Putamen (tissue), 1 donor: ENCODE measurements at places on chromosomes 12 and 14.

GRCh38 chr14:33499687-33500086 lies 451.2 kb downstream of the EGLN3 start:
- no peak for DNase-seq

DNA sequence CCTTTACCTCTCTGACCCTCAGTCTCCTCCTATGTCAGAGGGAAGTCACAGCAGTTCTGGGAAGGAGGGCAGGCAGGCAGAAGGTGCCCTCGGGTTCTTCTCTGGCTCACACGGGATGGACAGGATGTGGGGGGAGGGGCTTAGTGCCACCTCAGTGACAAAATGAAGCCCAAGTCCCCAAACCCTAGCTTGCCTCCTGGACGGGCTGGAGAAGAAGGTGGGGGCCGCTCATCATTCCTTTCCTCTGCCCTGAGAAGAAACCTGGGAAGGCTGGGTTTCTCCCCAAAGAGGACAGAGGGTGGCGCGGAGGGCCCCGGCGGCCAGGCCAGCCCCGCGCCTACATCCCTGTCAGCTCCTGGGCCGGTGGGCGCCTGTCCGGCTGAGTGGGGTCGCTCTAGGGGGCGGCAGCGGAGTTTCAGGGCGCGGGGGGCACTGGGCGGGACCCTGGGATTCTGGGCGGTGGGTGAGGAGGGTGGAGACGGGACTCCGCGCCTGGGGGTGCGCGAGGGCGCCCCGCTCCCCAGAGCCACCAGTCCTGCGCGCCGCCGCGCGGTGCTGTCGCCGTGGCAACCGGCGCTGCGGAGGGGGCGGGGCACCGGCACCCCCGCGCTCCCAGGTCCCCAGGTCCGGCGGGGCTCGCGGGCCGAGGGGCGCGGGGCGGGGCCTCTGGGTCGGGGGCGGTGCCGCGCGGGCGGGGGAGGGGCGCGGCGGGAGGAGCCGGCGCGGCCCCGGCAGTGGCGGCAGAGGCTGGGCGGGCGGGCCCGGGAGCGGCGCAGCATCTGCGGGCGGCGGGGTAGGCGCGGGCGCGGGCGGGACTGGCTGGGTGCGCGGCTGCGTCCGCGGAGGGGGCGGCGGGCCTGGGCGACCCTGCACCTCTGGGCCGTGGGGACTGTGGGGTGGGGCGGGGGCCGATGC lies at the start of gene TMEM121:
TMEM121 (plus strand) TSS at position 723 of the 915 bp plus-strand sequence. CDS start 2,252 bp downstream, outside the sequence.
- no peak for DNase-seq

- peak; percentile 88 for DNase-seq
These were observed 355.0 kb downstream of the SNAPC1 start for GRCh38 chr14:62117010-62117750.

- DNase-seq: no peak
These were observed 1.7 kb downstream of the KRT79 start for GRCh38 chr12:52832451-52832850.

- no peak for DNase-seq
These were observed 53.8 kb downstream of the VWF start for GRCh38 chr12:6070472-6071257.

GRCh38 chr14:50025776-50026175 lies 90.6 kb downstream of the VCPKMT start:
- no peak for DNase-seq

DNA sequence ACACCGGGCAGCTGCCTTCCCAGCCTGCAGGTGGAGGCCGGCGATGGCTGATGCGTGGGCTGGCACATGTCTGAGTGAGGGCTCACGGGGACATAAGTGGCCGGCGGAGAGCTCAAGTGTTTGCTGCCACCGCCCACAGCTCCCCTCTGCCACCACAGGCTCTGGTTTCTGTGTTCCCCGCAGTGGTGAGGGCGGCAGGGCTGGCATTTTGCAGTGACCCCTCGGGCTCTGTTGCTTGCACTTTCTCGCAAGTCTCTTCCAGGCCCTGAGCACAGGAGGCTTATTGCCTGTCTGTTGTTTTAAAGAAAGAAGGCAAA lies 271.0 kb upstream of the RTL1 start:
- DNase-seq: no peak

DNA sequence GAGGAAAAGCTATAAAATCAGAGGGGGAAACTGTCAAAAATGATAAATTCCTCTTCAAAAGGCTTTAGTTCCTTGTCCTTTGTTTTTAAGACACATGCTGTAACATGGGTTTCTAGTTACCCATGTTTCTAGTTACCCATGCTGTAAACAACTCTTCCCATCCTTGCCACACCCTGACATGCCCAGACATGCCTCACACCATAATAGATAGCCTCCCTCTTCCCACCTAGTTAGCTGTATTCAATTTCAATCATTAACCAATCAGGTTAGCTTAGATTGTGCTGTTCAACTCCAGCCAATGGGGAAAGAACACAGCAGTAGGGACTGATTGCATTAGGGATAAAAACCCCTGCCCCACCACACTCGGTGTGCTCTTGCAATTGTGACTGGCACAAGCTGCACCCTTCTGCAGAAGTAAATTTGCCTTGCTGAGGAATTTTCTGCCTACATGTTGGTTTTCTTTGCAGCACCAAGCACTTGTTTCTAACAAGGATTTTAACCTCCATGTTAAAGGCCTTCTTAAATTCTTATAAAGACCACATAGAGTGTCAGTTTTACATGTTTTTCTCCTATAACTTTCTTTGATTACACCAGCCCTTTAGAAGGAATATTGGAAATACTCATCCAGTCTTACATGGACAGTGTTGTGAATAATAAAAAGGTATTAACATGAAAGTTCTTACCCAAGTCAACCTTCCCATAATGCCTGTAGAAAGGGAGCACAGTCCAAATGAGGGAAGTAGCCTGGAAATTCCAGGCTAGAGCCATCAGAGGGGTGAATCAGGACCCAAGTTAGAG lies 32.5 kb upstream of the LALBA start:
- DNase-seq: no peak

- no peak for DNase-seq
These were observed 118.9 kb downstream of the PIWIL1 start for GRCh38 chr12:130456375-130457199.

- DNase-seq: no peak
These were observed 793.6 kb downstream of the GALC start for GRCh38 chr14:87199381-87199780.

DNA sequence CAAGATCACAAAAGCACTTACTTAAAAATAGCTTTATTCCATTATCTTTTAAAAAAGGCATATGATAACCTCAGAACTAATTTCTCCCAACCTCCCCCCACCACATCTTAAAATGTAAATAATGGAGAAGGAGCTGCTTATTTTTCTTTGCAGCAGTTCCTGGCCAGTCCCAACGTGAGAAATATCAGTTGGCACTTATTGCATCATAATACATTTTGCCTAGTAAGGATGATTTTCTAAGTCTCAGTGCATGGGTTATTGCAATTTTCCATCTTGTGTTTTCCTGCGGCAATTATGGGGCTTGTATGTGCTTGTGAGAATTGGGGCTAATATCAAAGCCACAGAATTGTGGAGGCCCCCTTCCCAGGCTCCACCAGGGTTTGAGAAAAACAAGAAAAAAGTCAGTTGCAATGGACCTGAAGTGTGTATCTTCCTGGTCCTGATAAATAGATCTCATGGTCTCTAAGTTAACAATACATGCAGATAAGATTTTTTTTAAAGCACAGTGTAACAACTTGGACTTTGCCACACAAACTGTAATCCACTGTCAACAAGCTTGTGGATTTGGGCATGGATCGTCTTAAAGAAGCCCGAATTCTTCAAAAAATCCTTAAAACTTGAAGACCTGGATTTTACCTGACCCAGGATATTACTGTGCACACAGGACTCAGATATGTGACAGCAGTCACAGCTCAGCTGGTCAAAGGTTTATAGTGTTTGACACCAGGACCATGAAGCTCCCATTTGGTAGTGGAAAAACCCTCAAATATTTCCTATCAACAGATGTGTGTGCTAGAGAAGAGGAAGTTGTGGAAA lies 2.8 kb upstream of the WSB2 start:
- no peak for DNase-seq

GRCh38 chr14:90605430-90605829 lies 208.6 kb downstream of the CALM1 start:
- DNase-seq: no peak

- no peak for DNase-seq
These were observed at the start of gene AVPR1A for GRCh38 chr12:63150713-63151622. TSS of gene AVPR1A (minus strand) at chr12:63151201. CDS start at chr12:63150836, 365 bp downstream.

DNA sequence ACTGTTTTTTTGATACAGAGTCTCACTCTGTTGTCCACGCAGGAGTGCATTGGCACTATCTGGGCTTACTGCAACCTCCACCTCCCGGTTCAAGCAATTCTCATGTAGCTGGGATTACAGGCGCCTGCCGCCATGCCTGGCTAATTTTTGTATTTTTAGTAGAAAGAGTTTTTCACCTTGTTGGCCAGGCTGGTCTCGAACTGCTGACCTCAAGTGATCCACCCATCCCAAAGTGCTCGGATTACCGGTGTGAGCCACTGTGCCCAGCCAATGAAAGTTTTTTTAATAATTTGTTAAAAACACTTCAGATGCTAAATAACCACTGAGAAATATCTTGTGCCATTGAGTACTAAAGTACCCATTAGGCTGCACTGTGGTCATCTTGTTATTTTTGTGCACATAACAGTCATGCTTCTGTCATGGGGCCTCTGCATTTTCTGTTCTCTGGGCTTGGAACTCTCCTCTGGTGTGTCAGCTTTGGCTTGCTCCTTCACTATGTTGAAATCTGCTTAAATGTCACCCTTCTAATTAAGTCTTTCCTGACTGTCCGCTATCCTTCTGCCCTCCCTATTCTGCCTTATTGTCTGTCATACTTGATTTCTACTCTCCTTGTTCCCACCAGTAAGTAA lies 105.1 kb downstream of the KTN1 start:
- no peak for DNase-seq

DNA sequence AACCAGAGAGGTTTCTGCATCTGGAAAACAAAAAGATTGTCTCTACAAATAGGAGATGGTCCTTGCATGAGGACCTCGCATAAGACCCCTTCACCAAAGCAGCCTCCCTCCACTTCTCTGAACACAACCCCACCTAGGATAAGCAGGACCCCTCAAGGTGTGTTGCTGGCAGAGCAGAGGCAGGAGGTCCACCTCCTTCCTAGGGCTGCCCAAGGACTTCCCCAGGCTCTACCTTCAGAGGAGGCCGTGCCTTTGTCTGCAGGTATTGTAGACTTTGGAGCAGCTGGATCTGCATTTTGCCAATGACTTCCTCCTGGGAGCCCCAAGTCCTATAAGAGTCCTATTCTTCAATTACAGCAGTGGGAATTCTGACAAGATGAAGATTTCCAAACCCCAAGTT lies 67.3 kb upstream of the TSPAN11 start:
- no peak for DNase-seq

- DNase-seq: no peak
These were observed 32.9 kb downstream of the SOS2 start for GRCh38 chr14:50198499-50198898.

DNA sequence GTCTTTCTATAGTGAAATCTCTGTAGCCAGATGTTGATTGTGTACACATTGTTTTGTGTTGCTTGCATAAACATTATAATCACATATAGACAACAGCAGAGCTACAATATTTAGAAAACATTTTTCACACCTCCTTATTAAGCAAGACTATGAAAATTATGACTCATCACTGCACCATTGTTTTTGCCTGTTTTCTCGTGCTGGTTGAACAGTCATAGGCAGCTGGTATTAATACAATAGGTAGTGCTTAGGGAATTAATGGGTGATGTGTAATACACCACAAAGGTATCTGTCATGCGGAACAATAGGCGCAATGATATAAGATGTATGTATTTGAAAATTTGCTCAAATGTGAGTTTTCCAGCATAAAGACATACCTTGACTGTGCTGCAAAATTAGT lies 449.3 kb downstream of the FOXG1 start:
- DNase-seq: no peak

DNA sequence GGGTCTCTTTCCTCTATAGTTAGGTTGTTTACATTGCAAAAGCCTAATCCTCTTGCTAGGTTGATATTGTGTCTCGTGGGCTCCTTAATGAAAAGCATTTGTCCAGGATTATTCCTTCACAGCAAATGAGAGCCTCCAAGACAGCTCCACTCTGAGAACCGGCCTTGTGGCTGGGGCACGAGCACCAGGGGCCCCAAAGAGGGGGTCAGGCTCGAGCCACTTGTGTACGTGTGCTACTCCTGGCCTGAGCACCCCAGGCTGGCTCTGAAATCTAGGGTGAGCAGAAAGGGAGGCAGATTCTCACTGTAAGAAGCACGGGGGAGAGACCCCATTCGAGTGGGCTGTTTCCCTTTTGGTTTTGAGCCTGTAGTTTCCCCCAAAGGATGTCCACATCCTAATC lies 45.0 kb upstream of the FZD10 start:
- no peak for DNase-seq

DNA sequence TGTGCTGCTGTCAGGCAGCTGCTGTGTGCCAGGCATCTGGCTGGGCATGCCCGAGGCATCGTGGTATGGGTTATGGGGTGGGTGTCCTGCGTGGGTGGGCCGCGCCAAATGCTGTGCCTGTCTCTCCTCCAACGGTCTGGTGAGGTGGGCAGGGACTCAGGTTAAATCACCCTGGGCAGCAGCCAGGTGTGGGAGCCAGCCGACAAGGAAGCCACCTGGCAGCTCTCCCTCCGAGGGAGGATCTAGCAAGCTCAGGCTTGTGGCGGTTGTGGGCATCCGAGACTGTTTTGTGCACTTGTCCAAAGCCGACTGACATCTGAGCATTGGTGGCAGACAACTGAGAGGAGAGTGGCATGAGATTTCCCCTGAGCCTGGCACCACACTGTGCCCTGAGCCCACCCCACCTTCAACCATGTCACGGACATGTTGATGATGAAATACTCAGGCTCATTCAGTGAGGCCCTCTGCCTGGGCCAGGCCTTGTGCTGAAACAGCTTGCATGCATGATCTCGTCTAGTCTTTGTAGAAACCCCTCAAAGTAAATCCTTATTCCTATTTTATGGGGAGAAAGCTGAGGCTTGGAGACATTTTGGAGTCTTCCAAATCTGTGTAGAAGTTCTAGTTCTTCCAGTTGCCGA lies 181.8 kb upstream of the MYL2 start:
- no peak for DNase-seq

GRCh38 chr14:99961826-99962518 lies 103.2 kb upstream of the EVL start:
- DNase-seq: no peak

- no peak for DNase-seq
These were observed 1245.6 kb upstream of the SEL1L start for GRCh38 chr14:82779301-82779700.

- no peak for DNase-seq
These were observed 119.3 kb upstream of the MDM1 start for GRCh38 chr12:68451261-68452077.

DNA sequence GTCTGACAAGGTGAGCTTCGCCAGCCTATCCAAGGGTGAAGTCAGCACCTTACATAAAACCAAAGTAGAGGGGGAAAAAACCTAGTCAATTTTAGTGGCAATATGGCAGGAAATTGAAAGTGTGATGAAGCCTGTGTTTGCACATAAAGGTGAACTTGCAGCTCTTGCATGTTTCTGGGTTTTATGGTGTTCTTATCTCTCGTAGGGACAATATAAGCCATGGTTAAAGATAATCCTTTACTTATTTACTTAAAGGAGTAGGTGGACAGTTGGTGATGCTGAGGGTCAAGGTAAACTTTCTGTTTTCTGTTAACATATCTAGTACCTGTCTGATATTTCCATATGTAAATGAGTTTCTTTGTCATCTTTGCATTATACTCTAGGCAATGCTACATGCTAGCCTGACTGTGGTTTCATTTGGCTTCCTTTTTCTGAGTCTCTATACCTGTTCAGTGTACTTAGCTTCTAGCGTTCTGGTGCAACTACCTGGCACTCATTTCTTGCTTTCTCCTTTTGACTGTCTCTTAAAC lies 32.8 kb downstream of the CCDC91 start:
- DNase-seq: no peak
